ENCODE measurements at places on chromosomes 6 and 20.
A peak's percentile ranks its signal among the peaks of the same experiment; 100 is the strongest.

DNA sequence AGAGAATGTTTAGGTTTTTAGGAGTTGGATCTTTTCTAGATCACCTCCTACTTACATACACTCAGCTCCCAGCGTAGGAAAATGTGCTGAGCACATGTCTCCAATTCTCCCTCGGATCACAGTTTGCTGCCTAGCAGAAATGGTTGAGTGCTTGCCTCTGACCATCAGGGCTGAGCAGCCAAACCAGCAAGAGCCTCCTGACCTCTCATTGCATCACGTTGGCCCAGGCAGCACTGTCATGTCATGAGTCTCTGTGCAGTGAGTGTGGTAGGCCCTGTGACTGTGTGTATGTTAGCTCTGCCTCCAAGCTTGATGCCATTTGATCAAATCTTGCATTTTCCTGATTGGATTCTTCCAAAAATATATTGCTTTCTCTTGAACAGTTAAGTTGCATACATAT, 112.0 kb downstream of the LRRC1 start:
- no peak for DNase-seq
- H3K4me1 ChIP-seq, result peaks cover 8% of the 10 kb centered on the region
- H3K27me3 ChIP-seq, result no peaks in the 10 kb centered on the region
- no peaks in the 10 kb centered on the region for H3K36me3 ChIP-seq
- H3K27ac ChIP-seq, result peak overlapping the region; percentile 30
- no peak overlapping the region for H3K4me3 ChIP-seq

DNA sequence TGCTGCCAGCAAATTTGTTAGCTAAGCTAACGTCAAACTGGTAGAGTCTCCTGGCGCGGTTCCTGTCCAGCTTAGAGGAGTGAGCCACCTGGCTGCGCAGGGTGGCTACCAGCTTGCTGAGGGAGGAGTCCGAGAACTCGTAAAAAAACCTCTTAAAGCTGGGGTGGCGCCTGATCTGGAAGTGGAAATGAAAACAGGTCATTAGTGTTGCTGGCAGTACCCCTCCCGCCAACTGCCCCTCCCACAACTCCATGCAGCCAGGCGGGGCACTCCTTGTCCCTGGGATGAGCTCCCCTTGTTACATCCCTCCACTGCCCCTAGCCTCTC, 17.3 kb downstream of the BNIP5 start:
- H3K27me3 ChIP-seq, result no peaks in the 10 kb centered on the region
- H3K4me1 ChIP-seq, result no peaks in the 10 kb centered on the region
- H3K36me3 ChIP-seq, result no peaks in the 10 kb centered on the region

DNA sequence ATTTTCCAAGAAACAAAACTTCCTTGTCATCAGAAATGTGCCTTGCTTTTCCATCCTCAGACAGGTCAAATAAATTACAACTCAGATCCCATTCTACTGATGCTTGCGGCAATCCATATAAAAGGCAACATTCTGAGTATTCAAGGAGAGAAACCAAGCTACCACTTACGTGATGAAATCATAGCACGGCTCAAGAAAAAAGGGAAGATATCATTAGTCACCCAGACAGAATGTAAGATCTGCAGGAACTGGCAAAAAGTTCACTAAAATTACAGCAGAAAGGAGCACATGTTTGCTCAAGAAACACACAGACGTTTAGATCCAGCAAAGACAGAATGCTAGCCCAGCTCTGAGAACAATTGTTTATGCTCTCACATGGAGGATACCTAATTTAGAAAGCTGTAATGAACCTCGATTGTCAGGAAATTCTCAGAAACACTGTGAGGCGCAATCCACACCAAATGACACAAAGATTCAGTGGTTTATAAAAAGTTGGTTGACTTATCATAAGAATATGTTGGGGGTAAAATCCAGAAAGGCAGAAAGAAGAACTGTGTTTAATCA, 304.2 kb downstream of the ADGRG6 start:
- H3K27ac ChIP-seq, result no peak overlapping the region
- no peak for DNase-seq
- H3K27me3 ChIP-seq, result no peaks in the 10 kb centered on the region
- no peaks in the 10 kb centered on the region for H3K36me3 ChIP-seq
- no peaks in the 10 kb centered on the region for H3K4me1 ChIP-seq

GRCh38 chr6:158697811-158698210, 48.0 kb downstream of the SYTL3 start:
- DNase-seq, result no peak
- no peaks in the 10 kb centered on the region for H3K36me3 ChIP-seq
- H3K4me1 ChIP-seq, result no peaks in the 10 kb centered on the region
- no peak overlapping the region for H3K27ac ChIP-seq
- no peak overlapping the region for H3K4me3 ChIP-seq
- H3K27me3 ChIP-seq, result no peaks in the 10 kb centered on the region

GRCh38 chr6:83252719-83253118, 59.6 kb downstream of the RWDD2A start:
- no peaks in the 10 kb centered on the region for H3K4me1 ChIP-seq
- no peak for DNase-seq
- no peaks in the 10 kb centered on the region for H3K27me3 ChIP-seq
- H3K36me3 ChIP-seq, result no peaks in the 10 kb centered on the region
- H3K27ac ChIP-seq, result no peak overlapping the region
- H3K4me3 ChIP-seq, result no peak overlapping the region

GRCh38 chr20:10846766-10847165, 173.0 kb upstream of the JAG1 start:
- H3K36me3 ChIP-seq, result no peaks in the 10 kb centered on the region
- DNase-seq, result no peak
- no peak overlapping the region for H3K4me3 ChIP-seq
- H3K27ac ChIP-seq, result no peak overlapping the region
- no peaks in the 10 kb centered on the region for H3K27me3 ChIP-seq

DNA sequence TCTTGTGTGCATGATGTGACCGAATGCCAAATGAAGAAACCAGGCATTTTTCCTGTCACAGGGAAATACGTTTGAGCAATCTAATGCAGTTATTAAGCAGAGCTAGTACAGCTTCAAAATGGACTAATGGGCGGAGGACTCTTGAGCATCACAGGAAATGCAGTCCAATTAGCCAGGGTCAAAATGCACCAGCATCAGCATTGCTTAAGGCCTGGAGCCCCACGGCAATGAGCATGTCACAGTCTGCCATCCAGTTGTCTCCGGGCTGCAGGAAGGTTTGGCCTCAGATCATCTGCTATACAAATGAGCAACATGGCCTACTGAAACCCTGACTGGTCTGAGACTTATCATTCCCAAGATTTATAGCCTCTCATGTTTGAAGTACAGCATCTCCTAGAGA, 652.1 kb upstream of the SLC35B3 start:
- DNase-seq, result no peak
- H3K36me3 ChIP-seq, result no peaks in the 10 kb centered on the region
- no peaks in the 10 kb centered on the region for H3K4me1 ChIP-seq
- no peaks in the 10 kb centered on the region for H3K27me3 ChIP-seq

GRCh38 chr20:22717466-22717865, 133.1 kb upstream of the FOXA2 start:
- no peak overlapping the region for H3K4me3 ChIP-seq
- H3K27me3 ChIP-seq, result no peaks in the 10 kb centered on the region
- peaks cover 7% of the 10 kb centered on the region for H3K4me1 ChIP-seq
- H3K27ac ChIP-seq, result no peak overlapping the region

- H3K4me3 ChIP-seq, result no peak overlapping the region
- no peak overlapping the region for H3K27ac ChIP-seq
- H3K27me3 ChIP-seq, result no peaks in the 10 kb centered on the region
These were observed 94.5 kb downstream of the PKHD1 start for GRCh38 chr6:51992876-51993275.

DNA sequence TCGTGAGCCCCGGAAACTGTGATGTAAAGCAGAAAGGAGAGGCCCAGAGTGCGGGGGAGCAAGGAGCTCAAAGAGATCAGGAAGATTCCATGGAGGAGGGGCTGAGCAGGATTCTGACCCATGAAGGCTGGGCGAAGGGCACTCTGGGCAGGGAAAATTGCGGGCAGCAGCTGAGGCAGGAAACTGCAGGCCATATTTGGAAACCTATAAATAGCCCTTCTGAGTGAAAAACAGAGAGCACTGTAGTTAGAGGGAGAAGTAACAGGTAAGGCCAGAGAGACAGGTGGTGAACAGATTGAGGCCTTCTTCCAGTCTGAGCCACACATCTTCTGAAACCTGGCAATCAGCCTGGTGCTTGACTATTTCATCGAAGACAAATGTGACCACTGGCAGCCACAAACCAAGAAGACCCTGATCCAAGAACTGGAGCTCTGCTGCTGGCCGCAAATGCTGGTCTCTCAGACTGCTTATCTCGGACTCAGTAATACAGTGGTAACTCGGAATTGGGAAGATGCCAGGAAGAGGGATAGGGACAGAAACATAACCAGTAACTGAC, 14.1 kb upstream of the BEND3 start:
- no peaks in the 10 kb centered on the region for H3K4me1 ChIP-seq
- no peak for DNase-seq
- no peaks in the 10 kb centered on the region for H3K36me3 ChIP-seq
- no peak overlapping the region for H3K4me3 ChIP-seq
- no peaks in the 10 kb centered on the region for H3K27me3 ChIP-seq
